ENCODE measurements at places on chromosomes 4 and X.

GRCh38 chr4:40916218-40916555, 166.4 kb downstream of the NSUN7 start:
- no peak for DNase-seq

DNA sequence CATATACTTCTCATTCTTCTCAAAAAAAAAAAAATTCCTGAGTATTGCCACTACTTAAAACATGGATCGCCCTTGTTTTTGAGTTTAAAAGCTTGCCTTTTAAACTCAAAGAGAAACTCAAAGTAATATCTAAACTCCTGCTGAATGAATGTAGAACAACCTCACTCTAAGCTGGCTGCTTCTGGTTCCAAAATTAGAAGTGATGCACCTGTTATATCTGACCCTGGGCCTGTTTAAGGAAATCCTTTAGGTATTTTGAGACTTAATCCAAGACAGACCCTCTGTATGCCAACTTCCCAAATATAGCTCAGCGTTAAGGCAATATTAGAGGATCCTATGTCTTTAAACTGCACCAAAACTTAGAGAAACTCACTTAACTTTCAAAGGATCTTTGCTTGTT, 1.8 kb upstream of the OTUD4 start:
- no peak for DNase-seq

- no peak for DNase-seq
These were observed 68.2 kb upstream of the TAPT1 start for GRCh38 chr4:16294455-16294854.

GRCh38 chr4:123787512-123788080, 391.0 kb downstream of the SPRY1 start:
- no peak for DNase-seq

GRCh38 chrX:32153585-32153984, 1057.8 kb downstream of the DMD start:
- DNase-seq: no peak

GRCh38 chr4:159071969-159072765, 30.7 kb upstream of the RAPGEF2 start:
- DNase-seq: no peak

GRCh38 chr4:83658806-83659205, 122.9 kb downstream of the GPAT3 start:
- DNase-seq: no peak

- DNase-seq: no peak
These were observed 73.4 kb upstream of the STOX2 start for GRCh38 chr4:183831683-183832082.

GRCh38 chr4:139229534-139230039, 50.4 kb downstream of the MGARP start:
- DNase-seq: no peak

DNA sequence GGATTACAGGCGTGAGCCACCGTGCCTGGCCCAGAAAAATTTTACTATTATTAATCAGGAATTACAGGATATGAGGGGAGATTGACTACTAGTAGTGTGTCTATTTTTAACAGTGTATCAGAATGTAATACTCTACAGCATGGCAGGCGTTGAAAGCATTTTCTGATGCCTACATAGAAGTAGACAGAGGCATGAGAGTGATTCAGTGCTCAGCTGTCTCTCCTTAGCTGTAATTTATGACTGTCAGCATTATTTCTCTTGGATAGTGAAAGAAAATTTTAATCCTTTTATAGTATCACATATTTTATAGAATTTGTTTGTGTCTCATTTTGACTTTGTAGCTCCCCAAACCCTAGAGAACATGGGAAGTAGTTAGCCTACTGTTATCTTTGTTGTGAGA, 20.7 kb downstream of the ARHGAP24 start:
- DNase-seq: no peak

- no peak for DNase-seq
These were observed 56.5 kb upstream of the PGM2 start for GRCh38 chr4:37770016-37770415.

GRCh38 chr4:176791591-176792325, 964 bp downstream of the VEGFC start:
- DNase-seq: no peak

GRCh38 chr4:83252782-83253405, 31.7 kb downstream of the COQ2 start:
- DNase-seq: peak; percentile 72

- no peak for DNase-seq
These were observed 1870.5 kb upstream of the TENM3 start for GRCh38 chr4:180372691-180373090.

GRCh38 chr4:16820329-16820728, 78.1 kb downstream of the LDB2 start:
- DNase-seq: no peak

- DNase-seq: peak; percentile 40
These were observed 545.2 kb downstream of the C4orf33 start for GRCh38 chr4:129641179-129641578.

DNA sequence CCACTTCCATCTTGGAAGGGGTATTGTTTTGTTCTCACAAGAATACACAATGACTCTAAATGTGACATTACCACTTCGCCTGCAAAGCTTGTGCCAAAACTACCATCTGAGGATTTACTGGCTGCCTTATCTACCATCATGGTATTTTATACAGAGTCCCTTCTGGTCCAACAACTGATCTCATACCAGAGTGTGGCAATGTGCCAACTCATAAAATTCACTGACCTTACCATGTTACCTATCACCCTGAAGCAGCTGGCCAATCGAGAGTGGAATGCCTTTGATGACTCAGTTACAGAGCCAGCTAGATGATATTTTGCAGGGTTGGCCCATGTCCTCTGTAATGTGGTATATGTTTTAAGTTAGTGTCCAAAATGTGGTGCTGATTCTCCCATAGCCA, 3.8 kb upstream of the SERPINA7 start:
- no peak for DNase-seq

- no peak for DNase-seq
These were observed 6.1 kb downstream of the LAGE3 start for GRCh38 chrX:154472685-154473632.

GRCh38 chr4:48445704-48446103, 37.4 kb upstream of the SLC10A4 start:
- DNase-seq: no peak

DNA sequence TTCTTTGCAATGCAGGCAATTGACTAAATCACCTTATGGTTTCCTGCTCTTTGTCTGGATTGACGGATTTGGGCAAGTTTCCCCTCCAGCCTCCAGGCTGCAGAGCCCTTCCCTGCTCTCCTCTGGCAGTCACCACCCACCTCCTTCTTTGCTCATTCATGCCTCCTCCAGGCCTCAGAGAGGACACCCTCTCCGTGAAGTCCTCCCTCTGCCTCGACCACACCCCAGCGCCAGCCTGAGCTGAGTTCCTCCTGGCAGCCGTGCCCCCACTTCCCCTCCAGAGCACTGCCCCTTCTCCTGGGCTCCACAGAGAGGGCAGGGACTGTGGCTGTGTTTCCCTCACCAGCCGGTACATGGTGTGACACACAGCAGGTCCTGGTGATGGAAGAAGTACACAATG, 53.7 kb downstream of the DCTD start:
- no peak for DNase-seq

GRCh38 chr4:26267087-26267486, 53.7 kb upstream of the RBPJ start:
- no peak for DNase-seq

DNA sequence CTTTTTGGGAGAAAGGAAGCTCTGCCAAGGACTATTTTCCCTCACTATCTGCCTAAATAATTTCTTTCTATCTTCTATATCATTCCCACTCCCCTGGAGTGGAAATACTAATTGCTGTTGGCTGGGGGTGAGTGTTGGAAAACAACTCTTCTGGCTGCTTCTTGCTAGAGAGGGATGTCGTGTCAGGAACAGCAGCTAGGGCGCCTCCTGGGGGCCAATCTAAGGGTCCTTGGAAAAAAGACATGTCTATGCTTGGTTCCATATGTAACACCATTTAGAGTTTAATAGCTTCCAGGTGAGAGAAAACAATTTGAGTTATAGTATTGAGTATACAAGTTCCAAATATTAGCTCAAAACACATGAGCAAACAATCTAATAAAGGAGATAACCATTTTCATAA, 111.3 kb downstream of the MAGEE1 start:
- no peak for DNase-seq

DNA sequence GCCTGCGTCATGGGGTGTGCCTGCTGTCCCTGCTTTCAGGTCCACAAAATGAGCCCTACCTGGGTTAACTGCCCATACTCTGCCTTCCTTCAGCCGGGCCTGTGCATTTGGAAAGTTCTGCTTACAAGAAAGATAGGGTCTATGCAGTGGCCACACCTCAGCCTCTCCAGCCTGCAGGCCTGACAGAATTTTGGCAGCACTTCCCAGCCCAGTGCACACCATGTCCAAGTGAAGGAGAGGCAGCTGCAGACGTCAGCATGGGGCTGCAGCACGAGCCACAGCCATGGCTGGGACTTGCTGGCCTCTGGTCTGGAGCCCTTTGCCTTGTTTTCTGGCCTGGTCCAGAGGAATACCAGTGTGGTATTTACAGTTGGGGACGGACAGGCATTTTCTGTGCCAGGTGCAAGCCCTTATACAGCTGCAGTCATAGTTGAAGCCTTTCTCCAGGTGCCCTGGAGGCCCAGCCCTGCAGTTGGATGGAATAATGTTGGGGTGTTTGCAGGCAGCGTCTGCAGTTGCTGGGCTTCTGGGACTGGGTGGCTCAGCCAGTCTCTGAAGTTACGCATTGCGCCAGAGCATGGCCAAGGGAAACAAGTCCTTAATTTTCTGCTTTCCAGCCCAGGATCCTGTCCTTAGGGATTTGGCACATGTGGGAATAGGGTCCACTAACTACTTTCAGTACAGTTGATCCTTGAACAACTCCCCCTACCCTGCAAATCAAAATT, 26.2 kb downstream of the JADE1 start:
- no peak for DNase-seq

- DNase-seq: no peak
These were observed 62.1 kb downstream of the FUNDC1 start for GRCh38 chrX:44480591-44480990.

GRCh38 chrX:43822014-43822413, 60.2 kb downstream of the MAOB start:
- DNase-seq: no peak
